Effector CD4-positive, alpha-beta T cell (primary cell): ENCODE measurements at places on chromosomes 6 and 20.
A peak's percentile ranks its signal among the peaks of the same experiment; 100 is the strongest.

DNA sequence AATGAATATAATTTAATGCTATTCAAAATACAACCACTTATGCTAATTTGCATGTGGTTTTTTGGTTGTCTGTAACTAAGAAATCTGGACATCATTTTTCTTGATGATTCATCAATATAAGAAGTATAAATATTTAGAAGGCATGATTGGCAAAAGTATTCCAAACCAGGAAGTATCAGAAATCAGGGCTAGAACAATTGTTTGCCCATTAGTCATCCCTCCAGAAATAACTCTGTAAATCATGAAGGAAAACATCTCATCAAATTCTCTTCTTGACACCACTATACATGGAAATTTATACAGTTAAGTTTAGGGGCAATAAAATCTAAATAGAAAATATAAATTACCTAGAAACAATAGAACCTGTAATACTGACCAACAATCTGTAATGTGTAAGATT is 554.7 kb upstream of the HS3ST5 start:
- DNase-seq, result no peak

- DNase-seq, result no peak
These were observed 146.5 kb downstream of the SYCP2 start for GRCh38 chr20:59786801-59787537.

- no peak for DNase-seq
These were observed 39.0 kb downstream of the BLOC1S5 start for GRCh38 chr6:8025191-8025590.

DNA sequence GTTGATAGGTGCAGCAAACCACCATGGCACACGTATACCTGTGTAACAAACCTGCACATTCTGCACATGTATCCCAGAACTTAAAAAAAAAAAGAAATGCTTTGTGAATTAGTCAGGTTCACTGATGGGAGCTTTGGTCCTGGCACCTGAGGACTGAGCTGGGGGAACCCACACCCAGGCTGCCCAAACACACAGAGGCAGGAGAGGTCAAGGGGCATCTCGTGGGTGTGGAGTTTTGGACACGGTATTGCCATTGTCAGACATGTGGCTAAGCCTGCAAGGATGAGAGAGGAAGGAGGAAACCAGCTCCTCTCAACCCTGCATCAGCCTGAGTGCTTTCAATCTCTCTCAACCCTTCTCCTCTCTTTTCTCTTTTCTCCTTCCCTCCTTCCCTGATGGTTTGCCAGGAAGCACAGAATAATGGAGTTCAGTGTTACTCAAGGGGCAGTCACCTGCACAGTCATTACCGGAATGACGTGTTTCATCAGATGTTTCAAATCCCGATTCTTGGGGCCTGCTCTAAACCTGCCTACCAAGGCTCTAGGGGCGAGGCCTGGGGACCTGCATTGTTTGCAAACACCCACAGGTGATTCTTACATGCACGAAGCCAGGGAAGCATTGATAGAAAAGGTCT is 89.9 kb upstream of the NEDD9 start:
- no peak for DNase-seq

GRCh38 chr6:56572788-56573471 is 69.8 kb downstream of the DST start:
- DNase-seq, result no peak

GRCh38 chr6:36850021-36850420 is 10.8 kb upstream of the CPNE5 start:
- no peak for DNase-seq

GRCh38 chr6:127520066-127520465 is 931 bp upstream of the MTCL3 start:
- DNase-seq, result no peak

GRCh38 chr6:150201772-150202329 is 59.0 kb downstream of the PPP1R14C start:
- DNase-seq, result no peak

DNA sequence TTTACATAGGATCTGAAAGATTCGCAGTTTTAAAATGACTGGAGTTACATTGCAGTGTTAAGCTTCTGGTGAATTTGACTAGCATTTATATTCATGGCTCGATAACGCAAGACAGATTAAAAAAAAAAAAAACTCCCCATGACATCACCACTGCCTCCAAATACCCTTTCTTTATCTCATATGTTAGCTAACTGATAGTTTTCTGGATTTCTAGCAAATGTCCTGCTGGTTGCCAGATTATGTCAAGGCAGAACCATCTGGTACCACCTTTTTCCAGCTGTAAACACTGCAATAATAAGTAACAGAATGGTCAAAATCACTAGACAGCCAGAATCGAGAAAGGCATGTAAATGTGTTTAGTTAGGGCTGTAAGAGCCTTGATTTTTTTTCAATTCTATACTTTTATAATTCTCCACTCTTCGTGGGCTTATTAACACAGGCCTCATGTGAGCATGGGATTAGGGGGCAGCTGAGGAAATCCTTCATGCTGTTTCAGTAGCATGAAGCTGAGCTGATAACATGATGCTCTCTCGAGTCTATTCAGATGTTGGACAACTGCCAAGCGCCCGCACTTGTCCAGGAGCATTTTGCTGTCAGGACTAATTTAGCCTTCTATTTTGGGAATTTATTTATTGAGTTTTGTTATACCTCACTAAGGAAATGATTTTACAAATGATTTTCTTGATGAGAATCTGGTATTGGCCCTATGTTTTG is 166.0 kb upstream of the SCGN start:
- DNase-seq, result no peak

GRCh38 chr20:22789676-22790075 is 205.3 kb upstream of the FOXA2 start:
- DNase-seq, result no peak

- no peak for DNase-seq
These were observed 678.7 kb upstream of the ADGRB3 start for GRCh38 chr6:67956352-67956751.

- DNase-seq, result no peak
These were observed 4.3 kb downstream of the SCUBE3 start for GRCh38 chr6:35218021-35218420.

GRCh38 chr6:38234934-38235682 is 404.6 kb downstream of the BTBD9 start:
- no peak for DNase-seq

- DNase-seq, result no peak
These were observed 260.2 kb upstream of the IRAK1BP1 start for GRCh38 chr6:78607189-78607588.

DNA sequence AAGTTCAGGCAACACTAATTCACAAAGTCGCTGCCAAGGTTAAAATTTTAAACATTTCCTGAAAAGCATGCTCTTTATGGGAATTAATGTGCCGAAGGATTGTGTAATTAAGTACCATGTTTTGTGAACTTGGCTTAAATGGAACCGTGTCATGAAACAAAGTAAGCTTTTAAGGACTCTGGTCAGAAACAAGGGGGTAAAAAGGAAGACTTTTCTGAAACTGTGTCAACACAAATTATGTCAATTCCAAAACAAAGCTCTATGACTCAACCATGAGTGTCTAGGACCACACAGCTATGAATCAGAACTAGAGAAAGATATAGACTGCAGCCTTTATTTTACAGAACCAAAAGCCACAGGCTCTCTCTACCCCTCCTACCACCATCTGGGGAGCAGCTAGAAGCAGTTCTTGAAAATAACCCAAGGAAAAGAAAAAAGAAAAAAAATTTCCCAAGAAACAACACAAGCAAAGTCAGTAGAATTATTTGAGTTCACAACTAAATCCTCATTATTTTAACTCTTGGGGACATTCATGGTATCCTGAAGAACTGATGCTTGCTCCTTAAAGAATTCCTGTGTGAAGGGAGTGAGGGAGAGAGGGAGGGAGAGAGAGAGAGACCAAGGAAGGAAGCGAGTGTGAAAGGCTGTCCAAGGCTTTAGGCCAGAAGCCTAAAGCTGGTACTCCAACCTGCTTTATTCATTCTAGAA is 81.9 kb downstream of the ZMYND8 start:
- no peak for DNase-seq

GRCh38 chr20:23925789-23926525 is 46.4 kb upstream of the CST5 start:
- DNase-seq, result no peak

GRCh38 chr20:62617711-62618483 is 24.4 kb upstream of the SLCO4A1 start:
- DNase-seq, result peak; percentile 28

DNA sequence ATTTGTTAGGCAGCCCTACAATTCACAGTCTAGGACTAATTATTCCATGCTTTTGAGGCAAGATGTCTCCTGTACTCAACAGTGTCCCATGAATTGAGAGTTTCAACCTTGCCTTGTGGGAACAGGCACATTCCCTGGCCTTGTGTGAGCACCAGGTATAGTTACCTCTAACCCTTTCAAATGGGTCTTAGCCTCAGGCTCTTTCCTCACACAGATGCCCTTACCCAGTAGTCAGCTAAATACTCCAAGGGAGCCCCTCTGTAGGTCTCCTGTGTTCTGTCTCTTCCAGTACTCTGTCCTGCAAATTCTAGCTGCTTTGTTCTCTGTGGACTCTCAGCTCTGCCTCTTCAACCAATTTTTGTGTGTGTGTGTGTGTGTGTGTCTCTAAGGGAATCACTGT is 135.3 kb downstream of the ZFAND3 start:
- no peak for DNase-seq

GRCh38 chr6:12602951-12603672 is 113.5 kb upstream of the PHACTR1 start:
- DNase-seq, result no peak

DNA sequence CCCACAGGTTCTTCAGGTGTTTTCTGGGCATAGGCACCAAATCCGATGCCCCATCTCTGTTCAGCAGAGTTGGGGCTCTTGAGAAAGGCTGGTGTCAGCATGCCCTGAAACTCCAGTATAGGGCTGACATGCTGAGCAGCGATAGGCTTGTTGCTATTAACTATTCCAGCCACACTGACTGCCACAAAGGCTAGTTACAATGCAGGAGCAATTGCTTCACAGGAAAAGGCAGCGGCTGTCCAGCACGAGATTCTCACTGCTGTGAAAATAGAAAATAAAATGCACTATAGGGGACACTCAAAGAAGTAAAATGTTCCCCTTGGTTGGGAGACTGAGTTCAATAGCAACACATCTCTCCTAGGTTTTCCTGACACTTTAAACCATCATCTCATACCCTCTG is 112.4 kb downstream of the BFSP1 start:
- no peak for DNase-seq

GRCh38 chr20:51497542-51498467 is 44.7 kb downstream of the NFATC2 start:
- peak; percentile 42 for DNase-seq

DNA sequence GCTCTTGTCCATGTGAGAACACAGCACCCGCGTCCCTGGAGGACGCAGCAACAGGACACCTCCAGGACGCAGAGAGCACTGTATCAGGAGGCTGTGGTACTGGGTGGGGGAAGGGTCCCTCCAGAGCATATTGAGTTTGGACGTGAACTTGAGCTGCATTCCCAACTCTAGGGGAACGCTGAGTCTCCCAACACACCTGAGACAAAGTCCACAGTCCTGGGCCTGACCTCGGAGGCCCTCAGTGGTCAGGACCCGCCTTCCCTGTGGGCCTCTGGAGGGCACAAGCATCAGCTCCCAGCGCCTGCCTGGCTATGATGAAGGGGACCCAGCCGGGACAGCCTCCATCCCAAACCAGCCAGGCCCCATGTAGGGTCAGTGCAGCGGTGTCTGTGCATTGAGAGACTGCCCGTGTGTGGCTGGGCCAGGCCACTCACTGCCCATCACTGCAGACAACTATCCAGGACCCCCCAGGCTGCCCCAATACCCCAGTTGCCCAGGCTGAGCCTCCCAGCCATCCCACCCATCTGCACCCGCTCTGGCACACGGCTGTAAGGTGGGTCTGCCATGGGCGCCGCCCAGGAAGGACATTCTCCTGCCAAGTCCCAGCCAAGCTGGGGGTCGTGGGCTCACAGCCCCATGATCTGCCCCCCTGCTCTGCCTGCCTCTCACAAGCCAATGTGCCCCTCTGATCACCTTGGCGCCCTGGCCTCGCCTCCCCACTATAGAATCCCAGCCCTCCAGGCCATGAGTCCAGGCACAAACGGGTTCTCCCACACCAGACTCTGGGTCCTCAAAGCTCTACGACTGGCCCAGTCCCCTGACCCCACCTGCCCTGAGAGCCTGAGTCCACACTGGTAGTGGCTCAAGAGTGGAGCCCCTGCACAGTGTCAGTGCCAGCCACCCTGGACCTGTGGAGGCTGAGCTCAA is 115.7 kb downstream of the TAF4 start:
- DNase-seq, result no peak

DNA sequence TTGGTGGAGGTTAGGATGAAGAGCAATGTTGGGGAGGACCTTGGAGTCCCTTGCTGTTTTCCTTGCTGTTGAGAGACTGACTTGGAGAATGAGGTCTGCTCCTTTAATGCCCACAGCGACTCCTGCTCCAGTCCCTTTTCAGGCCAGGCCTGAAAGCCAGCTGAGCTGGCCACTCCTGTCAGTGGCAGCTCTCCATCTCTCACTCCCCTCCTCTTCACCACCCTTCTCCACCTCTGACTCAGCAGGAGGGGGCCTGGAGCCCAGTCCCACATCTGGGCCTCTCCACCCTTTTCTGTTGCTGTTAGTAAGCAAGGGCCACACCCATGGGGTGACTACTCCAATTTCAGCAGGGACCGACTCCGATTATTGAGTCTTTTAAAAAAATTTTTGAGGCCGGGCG is 2.2 kb downstream of the SNX21 start:
- no peak for DNase-seq

- DNase-seq, result no peak
These were observed 388.4 kb downstream of the BTBD3 start for GRCh38 chr20:12306107-12306506.

DNA sequence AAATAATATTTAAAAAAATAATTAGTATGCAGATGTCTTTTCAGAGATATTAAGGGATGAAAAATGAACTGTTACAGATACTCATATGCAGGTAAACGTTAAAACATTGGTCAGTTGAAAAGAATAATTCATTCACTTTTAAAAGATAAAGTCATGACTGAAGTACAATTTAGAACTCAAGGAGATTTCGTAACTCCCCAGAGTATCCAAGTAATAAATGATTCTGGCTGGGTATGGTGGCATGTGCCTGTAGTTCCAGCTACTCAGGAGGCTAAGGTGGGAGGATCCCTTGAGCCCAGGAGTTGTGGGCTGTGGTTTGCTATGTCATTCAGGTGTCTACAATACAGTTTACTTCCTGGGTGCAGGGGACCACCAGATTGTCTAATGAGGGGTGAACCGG is 122.3 kb upstream of the TMEM181 start:
- DNase-seq, result no peak

DNA sequence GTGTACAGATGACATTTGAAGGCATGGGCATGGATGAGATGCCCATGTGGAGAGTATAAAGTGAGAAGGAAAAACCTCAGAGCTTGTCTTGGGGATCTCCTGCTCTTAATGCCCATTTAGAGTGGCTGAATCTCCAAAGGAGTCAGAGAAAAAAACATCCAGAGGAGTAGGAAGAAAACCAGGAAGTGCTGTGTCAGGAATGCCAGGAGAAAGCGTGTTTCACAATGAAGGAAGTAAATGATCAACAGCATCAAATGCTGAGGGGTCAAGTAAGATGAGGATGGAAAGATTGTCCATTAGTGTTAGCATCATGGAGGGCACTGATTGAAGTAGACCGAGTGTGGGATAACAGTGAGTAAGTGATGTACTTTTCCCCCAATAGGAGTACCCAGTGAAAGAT is 56.1 kb downstream of the FIG4 start:
- DNase-seq, result no peak
